HFF-Myc (cell line): ENCODE measurements at places on chromosomes 16 and 17.

DNA sequence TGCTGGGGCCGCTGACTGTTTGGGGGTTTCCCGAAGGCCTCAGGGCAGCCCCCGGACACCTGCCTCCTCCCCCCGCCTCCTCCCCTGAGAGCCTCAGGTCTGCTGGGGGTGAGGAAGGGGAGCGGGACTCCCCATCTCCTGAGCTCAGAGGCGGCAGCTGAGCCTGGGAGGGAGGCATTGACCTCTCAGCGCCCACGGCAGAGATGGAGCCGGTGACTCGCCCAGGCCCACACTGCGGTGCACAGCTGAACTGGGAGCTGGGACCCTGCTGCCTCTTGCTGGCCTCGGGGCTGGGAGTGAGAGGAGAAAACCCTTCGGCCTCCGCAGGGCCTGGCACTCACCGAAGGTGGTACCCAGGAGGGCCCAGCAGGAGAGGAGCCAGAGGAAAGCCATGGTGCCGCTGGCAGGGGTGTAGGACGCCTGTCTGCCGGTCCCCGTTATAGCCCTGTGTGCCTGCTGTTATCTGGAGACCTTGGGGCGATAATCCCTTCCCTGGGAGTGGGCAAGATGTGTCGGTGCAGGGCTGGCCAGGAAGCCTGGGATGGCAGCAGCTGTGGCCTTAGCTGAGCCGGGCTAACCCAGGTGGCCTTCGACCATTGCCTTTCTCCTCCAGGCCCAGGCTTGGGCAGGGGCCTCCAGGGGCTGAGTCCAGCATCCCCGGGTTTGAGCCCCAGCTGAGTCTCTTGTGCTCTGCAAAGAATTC is at the start of gene CTRB2:
TSS of gene CTRB2 (minus strand) at position 413 of the 703 bp plus-strand sequence. CDS start at position 393, 20 bp downstream.
- DNase-seq = no peak

- DNase-seq = no peak
Observed at GRCh38 chr17:42373896-42374295, 14.3 kb downstream of the STAT3 start.

- DNase-seq = no peak
Observed at GRCh38 chr16:2778630-2778958, 1.5 kb upstream of the ELOB start.

DNA sequence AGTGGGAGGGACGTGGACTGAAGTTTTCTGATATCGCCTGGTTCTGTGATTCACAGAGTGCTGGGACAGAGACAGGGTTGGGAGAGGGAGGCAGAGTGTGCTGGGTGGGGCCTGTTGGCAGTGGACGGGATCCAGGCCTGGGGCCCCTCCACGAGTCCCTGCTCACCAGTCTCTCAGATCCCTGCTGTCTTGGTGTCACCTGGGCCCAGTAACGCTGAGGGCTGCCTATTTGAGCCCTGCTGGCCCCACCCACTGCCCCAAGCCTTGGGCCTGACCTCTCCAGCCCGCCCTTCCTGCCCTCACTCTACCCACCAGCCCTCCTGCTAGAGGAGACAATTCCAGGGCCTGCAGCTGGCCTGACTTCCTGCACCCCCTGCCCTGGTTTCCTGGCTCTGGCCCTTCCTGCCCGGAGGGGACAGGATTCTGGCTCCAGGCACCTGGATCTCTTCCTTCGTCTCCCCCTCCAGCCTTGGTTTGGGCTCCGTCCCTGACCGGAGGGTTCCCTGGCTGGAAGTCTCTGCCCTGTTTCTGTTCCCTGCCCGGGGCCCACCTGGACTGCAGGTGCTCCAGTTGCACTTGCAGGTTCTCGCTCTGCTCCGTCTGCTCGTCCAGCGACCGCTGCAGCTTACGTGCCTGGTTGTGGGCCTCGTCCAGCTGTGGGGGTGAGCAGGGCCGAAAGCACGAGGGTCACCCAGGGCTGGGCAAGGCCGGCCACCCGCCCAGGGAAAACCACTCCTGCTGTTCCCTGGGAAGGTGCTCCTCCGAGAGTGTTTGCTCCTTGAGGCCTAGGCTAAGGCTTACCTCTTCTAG is 21.4 kb downstream of the CCDC102A start:
- no peak for DNase-seq

DNA sequence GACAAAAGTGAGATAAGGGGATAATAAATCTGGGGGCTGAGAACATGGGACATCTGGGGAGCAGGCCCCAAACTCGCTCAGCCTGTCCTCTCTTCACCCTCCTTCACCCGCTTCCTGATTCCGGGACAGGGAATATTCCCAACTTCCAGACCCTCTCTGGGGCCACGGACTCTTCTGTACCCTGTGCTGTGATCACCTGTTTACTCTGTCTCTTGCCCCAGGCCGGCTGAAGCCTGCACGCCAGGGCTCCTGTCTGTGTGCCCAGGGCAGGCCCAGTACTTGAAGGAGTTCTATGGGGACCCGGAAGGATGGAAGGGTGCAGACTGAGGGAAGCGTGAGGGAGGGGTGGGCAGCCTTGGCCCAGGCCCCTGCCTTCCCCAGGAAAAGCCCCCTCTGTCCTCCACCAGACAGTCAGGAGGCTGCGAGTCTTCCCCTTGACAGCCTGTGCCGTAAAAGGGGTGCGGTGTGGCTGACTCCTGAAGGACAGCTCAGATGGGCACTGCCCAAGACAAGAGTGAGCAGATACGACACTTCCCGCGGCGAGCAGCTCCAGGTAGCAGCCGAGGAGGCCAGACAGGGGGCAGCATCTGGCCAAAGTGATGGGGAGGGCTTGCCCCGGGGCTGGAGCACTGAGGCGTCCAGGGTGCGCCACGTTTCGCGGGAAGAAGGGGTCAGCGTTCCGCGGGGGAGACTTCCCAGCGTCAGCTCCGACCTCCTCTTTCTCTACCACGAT is 1.0 kb upstream of the CCNF start:
- DNase-seq = no peak

GRCh38 chr16:22732400-22732799 is 81.6 kb upstream of the HS3ST2 start:
- DNase-seq = no peak

- DNase-seq = no peak
Observed at GRCh38 chr16:89195521-89196171, 4.7 kb downstream of the SLC22A31 start.
